T-helper 2 cell (primary cell): ENCODE measurements at places on chromosomes 13 and 19.

DNA sequence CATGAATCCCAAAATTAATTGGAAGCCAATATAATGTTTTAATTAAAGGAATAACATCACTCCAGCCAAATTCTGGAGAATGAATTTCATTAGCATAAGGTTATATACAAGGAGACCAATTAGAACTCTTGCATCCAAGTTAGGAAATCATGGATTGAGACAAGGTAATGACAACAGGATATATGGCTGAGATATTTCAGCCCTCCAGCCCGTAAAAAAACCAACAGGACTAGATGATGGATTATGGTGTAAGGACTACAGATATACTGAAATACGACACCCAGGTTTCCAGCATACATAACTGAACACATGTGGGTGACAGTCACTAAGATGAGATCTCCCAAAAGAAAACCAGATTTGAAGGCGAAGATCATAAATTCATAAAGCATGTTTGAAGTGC lies 56.5 kb downstream of the TSC22D1 start:
- DNase-seq = no peak

DNA sequence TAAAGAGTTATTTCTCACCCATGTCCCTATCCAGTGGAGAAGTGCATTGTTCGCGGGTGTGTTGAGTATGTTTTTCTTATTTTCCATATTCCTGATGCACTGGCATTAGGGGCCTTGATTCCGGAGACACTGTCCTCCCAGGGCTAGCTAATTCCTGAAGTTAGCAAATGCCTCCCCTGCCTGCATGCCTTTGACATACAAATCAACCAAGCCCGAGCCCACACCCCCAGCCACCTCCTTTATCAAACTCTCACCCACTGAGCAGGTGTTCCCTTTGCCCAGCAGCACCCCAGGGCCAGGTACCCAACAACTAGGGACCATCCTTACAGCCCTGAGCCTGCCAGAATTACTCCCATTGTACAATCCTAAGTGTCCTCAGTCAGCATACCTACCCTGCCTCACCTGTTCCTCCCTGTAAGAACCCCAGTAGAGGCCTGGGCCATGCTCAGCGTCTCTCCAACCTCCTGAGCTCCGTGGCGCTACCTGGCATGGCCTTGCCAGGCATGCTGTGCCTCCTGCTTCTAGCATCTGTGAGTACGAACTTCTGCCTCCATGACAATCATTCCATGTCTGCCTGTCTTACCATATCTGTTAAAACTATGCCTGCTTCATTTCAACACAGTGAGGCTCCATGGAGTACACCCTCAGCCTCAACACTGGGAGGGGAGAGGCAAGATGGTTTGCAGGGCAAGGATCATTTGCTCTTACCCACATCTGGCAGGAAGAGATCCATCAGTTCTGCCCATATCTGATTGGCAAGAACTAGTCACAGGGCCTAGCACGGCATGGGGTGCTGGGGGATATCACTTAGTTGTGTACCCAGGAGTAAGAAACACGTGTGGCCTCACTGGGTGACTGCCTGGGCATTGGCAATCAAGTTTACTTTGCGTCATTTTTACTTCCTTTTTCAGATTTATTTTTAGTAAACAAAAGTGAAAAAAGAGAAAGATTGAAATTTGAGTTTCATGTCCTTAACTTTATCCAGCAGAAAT lies 203.9 kb downstream of the SHISA2 start:
- DNase-seq = no peak

DNA sequence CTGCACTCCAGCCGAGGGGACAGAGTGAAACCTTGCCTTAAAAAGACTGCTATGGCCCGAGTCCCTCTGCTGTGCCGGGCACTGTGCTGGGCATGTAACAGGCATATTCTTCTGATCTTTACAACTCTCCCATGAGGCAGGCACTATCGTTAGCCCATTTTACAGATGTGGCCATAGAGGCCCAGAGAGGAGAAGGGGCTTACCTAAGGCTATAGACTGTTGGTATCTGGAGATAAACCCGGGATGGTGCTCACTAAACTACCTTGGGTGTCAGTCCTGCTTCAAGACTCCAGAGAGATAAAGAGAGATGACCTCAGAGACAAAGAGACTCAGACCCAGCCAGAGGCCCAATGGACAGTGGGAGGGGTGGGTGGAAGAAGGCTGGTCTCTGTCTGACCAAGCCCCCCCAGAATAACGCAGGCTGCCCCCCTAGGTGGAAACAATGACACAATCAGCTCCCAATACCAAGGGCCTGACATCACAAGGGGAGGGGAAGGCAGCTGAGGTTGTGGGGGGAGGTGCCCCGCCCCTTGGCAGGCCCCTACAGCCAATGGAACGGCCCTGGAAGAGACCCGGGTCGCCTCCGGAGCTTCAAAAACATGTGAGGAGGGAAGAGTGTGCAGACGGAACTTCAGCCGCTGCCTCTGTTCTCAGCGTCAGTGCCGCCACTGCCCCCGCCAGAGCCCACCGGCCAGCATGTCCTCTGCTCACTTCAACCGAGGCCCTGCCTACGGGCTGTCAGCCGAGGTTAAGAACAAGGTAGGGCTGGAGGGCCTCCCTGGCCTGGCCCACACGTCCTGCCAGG lies at the start of gene CNN1:
Gene CNN1 (plus strand): TSS at position 620 of the 805 bp plus-strand sequence. CDS start 77 bp downstream, at position 697.
- DNase-seq = no peak

DNA sequence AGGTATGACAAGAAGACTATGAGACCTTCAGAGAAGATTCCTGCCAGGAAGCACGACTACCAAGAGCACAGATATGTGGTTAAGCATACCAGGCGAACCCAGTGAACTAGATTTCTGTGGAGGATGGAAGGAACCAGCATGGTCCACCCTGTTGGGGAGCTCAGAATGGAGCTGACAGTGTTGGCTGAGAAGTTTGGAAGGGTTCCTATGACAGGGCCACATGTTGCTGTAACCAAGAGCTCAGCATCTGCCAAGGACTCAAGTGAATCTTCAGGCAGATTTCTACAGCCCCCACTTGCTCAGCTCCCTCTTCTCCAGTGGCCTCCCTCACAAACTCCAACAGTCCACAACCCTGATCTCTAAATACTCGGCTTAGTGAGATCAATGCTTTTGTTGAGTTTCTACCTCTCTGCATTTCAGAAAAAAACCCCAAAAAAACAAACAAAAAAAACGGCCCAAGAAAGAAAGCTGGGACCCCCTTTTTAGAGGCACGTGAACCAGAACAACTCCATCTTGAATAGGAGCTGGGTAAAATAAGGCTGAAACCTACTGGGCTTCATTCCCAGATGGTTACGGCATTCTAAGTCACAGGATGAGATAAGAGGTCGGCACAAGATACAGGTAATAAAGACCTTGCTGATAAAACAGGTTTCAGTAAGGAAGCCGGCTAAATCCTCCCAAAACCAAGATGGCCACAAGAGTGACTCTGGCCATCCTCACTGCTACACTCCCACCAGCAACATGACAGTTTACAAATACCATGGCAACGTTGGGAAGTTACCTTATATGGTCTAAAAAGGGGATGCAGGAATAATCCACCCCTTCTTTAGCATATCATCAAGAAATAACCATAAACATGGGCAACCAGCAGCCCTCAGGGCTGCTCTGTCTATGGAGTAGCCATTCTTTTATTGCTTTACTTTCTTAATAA lies 691.1 kb downstream of the UQCRFS1 start:
- DNase-seq = no peak

DNA sequence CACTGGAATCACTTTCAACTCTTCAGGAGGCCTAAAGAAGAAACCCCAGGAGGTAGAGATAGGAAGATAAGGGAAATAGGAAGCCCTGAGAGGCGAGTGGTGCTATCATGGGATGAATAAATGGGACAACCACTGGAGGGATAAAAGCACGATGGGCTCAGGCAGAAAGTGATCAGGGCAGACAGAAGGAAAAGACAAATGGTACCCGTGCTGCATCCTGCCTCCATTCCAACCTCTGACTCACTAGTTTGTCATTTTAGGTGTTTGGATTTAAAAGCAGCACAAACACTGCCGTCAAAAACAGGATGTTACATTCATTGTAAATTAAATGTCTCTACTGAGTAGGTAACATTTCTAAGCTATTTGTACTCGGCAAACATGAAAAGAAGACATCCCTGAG lies 314.3 kb upstream of the HTR2A start:
- no peak for DNase-seq

GRCh38 chr19:3359015-3359918 lies 7.1 kb upstream of the NFIC start:
- peak; percentile 58 for DNase-seq

GRCh38 chr13:66312312-66313087 lies 917.6 kb downstream of the PCDH9 start:
- DNase-seq = no peak

DNA sequence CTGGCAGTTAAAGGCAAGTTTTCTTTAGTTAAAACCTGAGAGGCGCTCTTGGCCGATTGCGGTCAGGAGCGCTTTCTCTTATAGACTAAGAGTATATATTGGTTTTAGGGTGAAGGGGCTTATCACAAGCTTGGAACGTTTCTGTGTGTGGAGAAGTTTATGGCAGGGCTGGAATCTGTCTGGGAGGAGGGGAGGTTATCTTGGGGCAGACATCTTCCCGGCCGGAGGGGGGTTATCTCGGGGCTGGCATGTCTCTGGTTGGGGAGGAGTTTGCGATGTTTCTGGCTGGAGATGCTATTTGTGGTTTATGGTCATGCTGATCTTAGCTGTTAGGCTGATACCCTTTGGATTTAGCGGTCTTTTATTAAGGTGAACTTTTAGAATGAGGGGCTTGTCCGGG lies 18.3 kb downstream of the KDM4B start:
- no peak for DNase-seq

DNA sequence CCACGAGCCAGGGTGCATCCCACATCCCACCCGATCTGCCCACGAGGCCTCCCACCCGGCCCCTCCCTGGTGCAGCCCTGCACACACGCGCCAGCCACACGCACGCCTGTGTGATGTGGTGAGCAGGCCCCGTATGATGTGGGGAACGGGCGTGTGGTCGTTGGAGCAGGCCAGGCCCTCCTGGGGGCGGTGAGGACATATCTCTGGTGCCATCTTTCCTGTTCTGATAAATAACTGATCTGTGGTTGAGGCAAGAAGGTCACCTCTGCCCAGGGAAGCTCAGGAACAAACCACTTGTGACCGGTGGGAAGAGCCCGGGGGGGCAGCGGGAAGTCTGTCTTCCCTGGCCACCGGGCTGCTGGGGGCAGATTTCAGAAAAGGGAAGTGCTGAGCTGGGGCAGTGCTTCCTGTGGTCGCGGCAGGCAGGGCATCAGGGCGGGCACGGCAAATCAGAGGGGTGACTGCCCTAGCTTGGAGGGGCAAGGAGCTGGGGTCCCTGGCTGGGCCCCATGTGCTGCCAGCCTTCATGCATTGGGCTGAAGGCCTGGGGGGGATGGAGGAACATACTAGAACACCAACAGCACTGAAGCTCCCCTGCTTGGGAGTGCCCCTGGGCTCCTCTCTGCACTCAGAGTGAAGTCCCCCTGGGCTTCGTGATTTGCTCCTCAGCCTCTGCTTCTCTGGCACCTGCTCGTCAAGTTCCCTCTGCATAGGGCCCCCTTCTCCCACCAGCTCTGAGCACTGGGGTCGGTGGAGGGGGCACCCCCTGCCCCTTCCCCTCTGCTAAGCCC lies 35.2 kb upstream of the SLC7A10 start:
- DNase-seq = no peak

DNA sequence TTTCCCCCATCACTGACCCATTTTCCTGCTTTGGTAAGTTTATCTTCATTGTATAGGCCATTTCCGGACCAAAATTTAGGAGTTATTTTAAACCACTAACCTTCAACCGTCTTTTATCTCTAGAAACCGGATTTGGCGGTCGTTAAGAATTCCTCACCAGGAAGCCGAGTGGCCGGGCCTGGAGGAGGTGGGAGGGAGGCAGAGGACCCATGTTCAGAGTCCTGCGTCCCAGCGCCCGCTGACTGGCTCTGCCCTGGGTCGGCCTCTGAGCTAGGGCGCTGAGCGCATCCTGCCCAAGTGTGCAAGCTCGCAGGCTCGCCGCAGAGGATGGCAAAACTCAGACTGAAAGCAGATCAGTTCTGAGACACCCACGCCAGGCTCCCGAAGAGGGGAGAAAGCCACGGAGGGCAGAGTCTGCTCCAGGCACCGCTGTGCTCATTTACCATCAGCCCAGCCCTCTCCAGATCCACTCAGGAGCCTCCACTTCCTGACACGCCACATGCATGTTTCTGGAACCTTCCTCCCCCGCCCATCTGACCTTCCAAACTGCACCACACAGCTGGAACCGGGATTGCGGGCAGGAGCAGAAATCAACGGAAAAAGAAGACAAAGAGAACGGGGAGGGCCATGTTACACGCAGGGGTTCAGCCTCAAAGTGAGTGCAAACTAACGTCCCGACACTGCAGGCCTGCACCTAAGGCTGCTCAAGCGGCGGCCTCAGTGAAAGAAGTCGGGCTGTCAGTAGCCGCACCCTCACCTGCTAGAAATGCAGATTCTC lies 8.3 kb downstream of the COL4A1 start:
- DNase-seq = no peak

DNA sequence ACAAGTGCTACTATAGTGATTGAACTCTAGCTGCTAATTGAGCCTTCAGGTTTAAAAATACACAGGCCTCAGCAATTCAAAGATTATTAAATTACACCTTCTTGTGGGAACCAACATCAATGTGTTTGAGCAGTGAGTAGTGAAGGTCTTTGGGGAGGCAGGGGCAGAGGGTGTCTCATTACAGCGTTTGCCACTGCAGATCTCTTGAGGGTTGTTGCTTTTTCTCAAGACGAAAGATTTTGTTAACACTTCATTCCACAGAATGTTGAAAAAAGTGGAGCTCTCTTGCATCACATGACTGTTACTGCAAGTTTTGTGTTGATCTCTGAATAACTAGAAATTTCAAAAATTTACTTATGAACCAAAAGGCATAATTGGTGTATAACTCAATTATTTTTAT lies 253.6 kb downstream of the ATP8A2 start:
- DNase-seq = no peak

- DNase-seq = no peak
Observed at GRCh38 chr13:64643066-64643465, 2587.1 kb downstream of the PCDH9 start.

- DNase-seq = no peak
Observed at GRCh38 chr13:96934889-96935489, 59.3 kb downstream of the OXGR1 start.

DNA sequence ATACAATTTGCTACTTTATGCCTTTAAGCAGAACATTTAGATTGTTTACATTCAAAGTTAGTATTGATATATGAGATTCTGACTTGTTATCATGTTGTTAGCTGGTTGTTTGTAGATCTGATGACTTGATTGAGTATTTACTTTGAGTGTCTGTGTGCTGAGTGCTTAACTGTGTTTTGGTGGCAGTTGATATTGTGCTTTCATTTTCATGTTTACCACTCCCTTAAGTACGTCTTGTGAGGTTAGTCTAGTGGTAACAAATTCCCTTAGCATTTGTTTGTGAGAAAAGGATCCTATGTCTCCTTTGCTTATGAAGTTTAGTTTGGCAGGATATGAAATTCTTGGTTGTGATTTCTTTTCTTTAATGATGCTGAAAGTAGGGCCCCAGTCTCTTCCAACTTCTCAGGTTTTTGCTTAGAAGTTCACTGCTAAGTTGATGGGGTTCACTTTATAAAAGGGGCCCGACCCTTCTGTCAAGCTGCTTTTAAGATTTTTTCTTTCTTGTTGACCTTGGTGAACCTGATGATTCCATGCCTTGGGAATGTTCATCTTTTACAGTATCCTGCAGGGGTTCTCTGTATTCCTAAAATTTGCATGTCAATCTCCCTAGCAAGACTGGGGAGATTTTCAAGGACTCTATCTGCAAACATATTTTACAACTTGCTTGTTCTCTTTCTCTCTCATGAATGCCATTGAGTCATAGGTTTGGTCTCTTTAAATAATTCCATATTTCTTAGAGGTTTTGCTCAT lies 1095.4 kb upstream of the PCDH20 start:
- DNase-seq = no peak

GRCh38 chr13:113825841-113826240 lies 38.0 kb downstream of the GAS6 start:
- DNase-seq = no peak
